Astrocyte of the spinal cord (primary cell): ENCODE measurements at places on chromosomes 7 and 10.

GRCh38 chr10:75111907-75112679, 637 bp downstream of the SAMD8 start:
- DNase-seq, result peak; percentile 60

- DNase-seq, result no peak
These were observed 12.0 kb upstream of the LAMB4 start for GRCh38 chr7:108142180-108142579.

- DNase-seq, result no peak
These were observed 58.4 kb upstream of the HDAC9 start for GRCh38 chr7:18437101-18437500.

GRCh38 chr7:78071491-78072200, 273.1 kb downstream of the PHTF2 start:
- DNase-seq, result no peak

GRCh38 chr10:91313-91712, 42.2 kb upstream of the TUBB8 start:
- no peak for DNase-seq

DNA sequence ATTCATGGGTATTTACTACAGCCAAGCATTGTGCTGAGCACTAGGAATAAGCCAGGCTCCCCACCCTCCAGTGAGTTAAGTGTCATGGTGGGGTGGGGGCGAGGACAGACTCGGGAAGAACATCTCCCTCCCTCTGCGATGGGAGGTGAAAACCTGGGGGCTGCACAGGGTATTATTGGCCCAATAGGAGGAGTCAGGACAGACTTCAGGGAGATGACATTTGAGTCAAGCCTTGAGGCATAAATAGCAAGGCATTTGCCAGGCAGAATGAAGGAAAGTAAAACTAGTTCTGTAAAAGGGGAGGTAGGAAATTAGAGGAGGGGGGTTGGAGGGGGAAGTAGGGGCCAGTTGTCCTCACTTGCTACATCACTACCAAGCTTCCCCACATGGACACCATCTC, 18.9 kb downstream of the NKX2-3 start:
- DNase-seq, result no peak

DNA sequence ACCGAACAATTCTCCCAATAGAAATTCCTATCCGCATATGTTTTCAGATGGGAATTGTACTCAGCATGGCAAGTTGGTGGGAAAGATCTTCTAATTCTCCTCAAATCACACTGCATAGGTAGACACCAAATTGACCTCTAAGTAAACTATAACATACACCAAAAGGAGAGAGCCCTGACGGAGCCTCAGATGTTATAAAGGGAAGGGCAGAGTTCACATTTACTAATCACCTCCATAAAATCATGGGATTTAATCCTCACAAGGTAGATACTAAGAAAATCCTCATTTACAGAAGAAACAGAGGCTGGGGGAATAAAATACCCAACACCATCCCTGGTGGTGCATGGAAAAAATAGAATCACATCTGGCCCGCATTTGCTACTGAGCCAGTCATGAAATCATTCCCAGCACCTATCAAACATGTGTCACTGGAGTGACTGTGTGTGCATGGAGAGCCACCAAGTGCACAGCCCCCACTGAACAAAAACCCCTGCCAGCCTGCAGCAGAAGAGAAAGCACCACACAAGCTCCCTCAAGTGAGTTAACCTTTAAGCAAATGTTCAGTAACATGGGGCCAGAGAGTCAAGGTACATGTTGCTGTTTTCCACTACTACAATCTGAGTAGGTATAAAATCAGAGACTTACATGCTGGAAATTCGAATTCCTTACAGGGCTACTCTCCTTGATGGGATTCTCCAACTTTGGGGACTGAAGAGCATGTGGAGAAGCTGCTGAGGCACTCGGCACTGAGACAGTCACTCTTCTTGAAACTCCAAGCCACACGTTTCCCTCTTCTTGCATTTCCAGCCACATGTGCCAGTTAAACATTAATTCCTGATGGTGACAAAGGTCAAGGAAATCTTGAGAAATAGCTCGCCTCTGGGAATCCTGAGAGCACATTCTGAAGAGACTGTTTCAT, at the start of gene DDC:
Gene DDC (minus strand): TSS at position 766 of the 919 bp plus-strand sequence. CDS start 21,320 bp downstream, outside the sequence.
- DNase-seq, result no peak

DNA sequence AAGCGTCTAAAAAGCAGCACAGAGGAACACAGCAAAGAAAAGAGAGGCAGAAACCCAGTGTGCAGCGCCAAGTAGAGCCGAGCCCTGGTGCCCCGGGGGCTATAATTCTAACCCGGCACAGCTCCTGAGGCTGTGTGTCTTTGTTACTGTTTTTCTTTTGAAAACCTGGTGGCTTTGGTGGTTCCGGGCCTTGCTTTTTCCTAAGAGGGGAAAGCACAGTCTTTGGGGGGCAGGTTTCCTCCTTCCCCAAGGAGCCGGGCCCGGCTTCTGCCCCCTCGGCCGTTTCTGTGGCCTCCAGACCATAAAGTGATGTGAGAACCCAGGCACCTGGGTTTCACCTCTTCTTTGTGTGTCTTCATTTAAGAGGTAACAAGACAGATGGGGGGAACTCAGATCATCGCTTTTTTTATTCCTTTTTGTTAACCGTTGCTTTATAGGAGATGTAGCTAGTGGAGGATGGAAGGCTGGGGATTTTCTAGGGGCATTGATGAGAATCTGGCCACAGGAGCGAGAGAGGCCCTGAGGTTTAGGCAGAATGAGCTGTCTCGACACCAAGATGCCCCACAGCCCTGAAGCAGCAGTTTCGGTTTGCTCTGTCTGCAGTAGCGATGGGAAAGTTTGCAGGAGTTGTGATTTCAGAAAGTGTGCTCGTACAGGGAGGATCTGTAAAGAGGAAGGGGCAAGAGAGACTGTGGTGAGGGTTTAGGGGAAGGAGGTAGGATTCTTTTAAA, 367.8 kb upstream of the GALNT17 start:
- no peak for DNase-seq

DNA sequence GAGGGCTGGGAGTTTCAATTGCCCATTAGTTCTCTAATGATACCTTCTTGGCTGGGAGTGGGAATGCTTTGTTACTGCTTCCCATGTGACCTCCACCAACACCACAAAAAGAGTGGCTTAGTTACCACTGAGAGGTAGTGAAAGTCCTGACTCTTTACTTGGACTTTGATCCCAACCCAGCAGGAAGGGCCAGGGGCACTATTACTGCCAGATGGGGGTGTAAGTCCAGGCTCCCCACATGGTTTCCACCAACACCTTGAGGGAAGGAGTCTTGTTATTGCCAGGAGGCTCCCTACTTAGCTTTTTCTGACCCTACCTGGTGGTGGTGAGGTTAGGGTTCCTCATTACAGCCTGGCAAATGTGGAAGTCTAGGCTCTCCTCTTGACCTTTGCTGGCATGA, 11.4 kb downstream of the GGCT start:
- no peak for DNase-seq

GRCh38 chr10:72087392-72087968, 871 bp downstream of the SPOCK2 start:
- DNase-seq, result no peak

DNA sequence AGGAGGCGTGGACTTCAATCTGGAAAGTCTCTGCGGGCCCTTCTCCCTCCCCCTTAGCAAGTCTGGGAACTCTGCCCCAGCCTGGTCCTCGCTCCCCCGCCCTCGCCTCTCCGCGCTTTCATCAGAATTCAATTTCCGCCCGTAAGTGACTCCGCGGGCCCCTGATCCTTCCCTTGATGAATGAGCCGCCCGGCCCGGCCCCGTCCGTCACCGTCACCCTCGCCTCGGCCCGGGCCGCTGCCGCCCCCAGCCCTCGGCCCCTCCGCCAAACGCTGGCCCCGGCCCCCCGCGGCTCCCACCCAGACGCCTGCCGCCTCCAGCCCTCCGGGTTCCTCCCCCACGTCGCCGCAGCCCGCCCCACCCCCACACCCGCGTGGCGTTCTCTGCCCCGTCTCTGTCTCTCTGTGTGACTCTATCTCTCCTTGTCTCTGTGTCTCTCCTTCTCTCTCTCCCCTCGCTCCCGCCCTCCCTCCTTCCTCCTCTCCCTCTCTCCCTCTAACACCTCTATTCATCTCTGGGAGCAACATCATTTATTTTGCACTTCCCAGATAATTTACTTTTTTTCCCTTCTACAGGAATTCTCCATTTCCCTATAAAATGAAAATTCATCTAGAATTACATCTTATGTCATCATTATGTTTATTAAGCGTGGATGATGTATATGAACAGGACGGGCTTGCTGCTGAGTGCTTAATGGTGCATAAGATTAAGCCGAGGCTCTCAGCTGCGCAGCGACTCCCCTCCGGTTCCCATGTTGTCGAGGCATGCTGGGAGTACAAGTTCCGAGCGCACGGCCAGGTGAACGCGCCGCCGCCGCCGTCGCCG, 91.2 kb upstream of the PAX2 start:
- no peak for DNase-seq

DNA sequence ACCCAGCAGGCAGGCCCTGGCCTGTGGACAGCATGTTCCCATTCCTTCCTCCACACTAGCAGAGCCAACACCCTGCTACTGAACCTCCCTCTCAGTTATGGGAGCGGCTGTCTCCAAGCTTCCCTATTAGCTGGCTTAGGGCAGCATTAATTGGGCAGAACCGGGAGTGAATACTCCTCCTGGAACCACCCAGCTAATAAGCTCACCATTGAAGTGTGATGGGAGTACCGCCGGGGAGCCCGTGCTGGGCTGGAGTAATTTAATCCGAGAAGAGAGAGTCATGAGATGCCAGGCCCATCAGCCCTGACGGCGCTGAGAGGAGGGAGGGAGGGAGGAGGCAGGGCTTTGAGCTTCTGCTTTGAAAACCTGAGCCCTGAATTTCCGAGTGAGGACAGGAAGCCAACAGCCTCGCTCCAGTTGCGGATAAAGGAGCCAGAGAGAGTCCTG, 31.8 kb upstream of the ELFN1 start:
- DNase-seq, result no peak
